Hindlimb muscle (tissue), 1 donor: ENCODE measurements at places on chromosomes 3 and 15. TPM values are rescaled to one million over a fixed set of nuclear protein-coding genes. Genes with fewer than 3 reads are reported as not detected.

DNA sequence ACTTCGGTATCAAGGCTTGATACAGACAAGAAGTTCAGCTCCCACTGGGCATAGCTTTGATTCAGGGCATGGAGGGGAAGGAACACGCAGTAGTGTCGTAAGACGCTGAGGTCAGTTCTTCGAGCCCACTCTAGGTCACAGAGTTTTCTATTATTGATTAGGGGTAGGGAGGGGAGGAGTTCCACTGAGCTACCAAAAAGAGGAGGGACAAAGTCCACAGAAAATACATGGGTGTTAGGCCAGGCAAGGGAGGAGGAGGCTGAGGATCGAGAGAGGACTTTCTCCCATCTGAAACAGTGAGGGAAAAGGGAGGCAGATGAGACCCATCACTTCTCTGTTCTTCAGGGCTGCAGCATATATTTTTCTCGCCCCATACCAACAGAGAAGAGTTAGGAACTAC lies 75.1 kb upstream of the GUCA1C start:
- no peak for DNase-seq

DNA sequence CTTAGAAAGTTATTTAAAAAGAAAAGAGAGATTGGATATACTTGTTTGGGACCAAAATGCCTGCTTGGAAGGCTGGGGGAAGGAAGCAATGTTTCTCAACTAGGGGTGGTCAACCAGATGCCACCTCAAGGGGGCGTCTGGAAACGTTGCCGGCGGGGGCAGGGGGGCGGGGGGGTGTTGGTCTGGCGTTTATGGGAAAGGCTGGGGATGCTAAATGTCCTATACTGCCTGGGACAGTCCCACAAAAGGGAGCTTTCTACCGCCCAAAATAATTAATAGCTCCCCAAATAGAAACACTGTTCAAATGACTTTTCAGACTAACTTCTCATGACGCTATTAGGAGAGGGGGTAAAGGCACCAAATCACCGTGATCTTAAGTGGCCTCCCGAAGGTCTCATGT lies 2.2 kb downstream of the POLG start:
- DNase-seq: no peak

DNA sequence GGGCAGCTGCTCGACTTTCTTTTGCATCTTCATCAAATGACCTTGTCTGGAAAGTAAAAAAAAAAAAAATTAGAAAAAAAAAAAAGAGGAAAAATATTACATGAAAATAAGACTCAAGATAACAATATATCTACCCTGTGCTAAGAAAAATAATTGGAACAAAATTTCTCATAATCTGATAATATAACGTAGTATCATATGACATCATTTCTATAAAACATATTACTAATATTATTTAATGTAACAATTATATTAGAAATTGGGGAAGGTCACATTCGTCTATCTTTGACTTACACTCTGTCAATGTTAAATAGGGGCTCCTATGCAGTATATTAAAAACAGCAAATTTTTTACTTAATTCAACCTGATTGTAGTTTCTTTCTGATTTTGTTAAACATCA lies 44.1 kb downstream of the INO80 start:
- DNase-seq: no peak

DNA sequence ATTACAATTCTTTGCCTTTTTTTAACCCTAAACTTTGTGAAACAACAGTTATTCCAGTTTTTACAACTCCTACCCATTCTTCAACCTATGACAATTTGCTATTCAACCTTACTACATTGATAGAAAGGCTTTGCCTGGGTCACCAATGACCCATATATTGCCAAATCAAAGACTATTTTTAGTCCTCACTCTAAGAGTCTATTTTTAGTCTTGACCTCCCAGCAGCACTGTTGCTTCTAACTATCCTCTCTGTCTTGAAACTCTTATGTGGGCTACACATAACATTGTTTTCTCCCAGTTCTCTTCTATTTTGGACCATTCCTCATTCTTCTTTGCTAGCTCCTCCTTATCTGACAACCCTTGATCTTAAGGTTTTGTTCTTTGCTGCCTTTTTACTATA lies 71.4 kb downstream of the C3orf80 start:
- no peak for DNase-seq

INKA1 gene
- polyA plus RNA-seq: 7.4 TPM

DNA sequence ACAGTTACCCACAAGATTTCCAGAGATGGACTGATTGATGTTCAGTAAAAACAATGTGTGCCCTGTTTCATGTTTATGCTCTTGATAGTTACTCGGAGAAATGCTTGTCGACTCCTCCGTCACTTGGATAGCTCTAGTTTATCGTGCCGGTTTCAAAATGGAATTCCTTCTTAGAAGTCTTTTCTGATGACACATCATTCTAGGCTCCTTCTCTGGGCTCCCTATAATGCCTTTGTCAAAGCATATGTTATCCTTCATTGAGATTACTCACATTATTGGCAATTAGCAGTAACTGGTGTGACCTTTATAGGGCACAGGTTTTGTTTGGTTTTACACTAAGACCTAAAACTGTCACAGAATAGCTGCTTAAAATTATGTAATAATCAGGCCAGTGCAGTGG lies 201.8 kb downstream of the CNTN6 start:
- DNase-seq: no peak

DNA sequence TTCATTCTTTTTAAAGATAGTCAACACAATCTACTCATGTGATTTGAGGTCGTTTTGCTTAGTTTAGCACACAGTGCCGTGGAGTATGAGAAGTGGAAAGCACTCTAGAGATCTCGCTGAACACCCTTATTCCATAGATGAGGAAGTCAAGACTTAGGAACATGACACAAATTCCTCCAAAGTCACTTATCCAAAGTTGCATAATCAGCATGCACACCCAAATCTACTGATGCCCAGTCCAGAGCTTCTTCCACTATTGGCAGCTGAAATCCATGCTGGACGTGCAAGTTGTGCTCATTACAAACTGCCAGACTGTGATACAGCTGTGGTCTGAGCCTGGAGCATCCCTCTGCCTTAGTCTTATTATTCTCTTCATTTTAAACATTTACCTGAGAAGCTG lies 83.5 kb upstream of the ZNF280D start:
- DNase-seq: no peak

FRMD4B gene
- polyA plus RNA-seq: 16.1 TPM

SLC12A8 gene
- 0.45 TPM for polyA plus RNA-seq

GRCh38 chr15:85318048-85318731 lies 62.2 kb upstream of the AKAP13 start:
- DNase-seq: no peak

GRCh38 chr3:38742550-38742949 lies 73.5 kb downstream of the SCN10A start:
- no peak for DNase-seq

GRCh38 chr15:99076555-99077308 lies 28.1 kb upstream of the SYNM start:
- peak; percentile 73 for DNase-seq

GRCh38 chr15:96332637-96333121 lies 2.2 kb downstream of the NR2F2 start:
- DNase-seq: no peak

- no peak for DNase-seq
Observed at GRCh38 chr3:171696805-171697204, 113.5 kb downstream of the PLD1 start.

- no peak for DNase-seq
Observed at GRCh38 chr15:41978534-41978933, 6.2 kb upstream of the EHD4 start.

PEX11A gene
- 6.2 TPM for polyA plus RNA-seq

DNA sequence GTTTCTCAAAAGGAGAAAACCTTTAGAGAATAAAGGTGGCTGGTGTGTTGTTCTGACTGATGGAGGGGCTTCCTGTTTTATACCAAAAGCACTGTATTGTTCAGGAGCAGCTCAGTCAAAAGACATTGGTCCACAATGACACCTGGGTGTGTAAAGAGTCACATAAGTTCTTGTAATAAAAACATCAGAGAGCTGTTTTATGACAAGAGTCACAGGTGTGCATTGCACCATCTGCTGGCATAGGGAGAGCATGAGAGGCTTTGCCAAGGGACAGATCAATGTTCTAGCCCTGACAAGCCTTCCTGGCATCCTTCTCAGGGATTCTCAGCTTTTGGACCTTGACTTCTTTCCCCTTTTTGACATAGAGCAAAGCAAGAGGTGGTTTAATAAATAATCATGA lies 20.4 kb downstream of the ARPP21 start:
- DNase-seq: no peak

DNA sequence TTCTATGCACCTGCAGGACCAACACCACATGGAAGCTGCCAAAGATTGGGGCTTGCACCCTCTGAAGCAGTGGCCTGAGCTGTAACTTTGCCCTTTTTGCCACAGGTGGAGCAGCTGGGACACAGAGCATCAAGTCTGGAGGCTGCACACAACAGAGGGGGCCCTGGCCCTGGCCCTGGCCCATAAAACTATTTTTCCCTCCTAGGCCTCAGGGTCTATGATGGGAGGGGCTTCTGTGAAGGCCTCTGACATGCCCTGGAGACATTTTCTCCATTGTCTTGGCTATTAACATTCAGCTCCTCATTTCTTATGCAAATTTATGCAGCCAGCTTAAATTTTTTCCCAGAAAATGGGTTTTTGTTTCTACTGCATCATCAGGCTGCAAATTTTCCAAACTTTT lies 335.5 kb downstream of the ARPP21 start:
- no peak for DNase-seq

DNA sequence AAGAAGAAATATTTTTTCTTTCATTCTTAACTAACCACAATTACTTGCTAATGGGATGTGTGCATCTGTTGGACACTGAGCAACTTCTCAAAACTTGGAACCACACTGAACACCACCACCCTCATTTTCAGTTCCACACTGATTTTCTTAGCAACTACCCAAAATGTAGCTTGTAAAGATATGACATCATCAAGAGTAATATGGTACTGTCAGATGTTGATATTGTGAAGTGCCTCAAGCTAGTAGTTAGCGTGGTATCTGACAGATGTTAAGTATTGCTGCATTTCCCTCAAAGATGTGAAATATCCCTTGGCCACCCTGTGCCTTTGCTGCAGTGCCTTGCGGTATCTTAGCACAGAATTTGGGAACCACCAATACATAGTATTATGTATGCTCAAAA lies 9.3 kb downstream of the RFTN1 start:
- DNase-seq: no peak

- DNase-seq: no peak
Observed at GRCh38 chr3:157872902-157873301, 233.3 kb downstream of the SHOX2 start.

DNA sequence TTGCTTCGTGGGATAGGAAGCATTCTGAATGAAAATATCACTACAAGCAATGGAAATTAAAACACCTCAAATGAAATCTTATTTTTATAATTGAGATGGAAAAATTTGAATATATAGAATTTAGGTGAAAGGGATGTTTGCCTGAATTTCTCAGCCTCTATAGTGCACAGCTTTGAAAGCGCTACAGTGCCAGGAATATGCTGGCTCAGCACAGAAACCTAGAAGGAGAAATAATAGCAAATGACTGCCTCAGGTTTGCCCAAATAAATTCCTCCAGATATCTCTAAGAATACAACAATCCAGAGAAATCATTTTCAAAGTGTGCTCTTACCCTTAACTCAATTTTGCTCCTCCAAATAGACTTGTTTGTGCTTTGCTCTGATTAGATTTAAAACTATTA lies 141.1 kb upstream of the ZNF385D start:
- DNase-seq: no peak

RTP1 gene
- not detected for polyA plus RNA-seq

DNA sequence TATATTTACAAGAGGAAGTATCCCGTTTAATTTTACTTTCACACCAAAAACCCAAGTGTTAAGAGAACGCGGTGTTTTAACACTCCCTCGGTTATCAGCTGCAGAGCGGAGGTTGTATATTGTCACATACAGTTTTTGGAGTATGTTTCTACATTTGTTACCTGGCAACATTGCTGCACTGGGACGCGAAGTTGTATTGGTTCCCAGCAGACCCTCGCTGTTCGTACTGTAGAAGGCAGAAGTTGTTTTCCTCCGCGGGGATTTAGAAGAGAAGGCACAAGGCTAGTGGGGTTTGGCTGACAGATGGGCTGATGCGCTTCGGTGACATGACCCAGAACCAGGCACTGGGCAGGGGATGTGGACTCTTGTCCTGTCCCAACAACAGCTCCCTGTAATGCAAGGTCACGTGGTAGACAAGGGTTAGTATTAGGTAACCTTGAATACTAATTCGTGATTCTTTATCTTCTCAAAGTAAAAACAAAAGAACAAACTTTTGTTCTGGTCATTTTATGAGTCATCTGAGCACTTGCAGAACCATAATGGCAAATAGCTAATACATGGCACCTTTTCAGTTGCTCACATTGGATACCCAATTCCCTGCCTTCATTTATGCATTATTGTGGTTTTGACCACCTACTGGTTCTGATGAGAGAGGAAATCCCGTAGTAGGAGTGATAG lies 230.4 kb upstream of the BHLHE40 start:
- no peak for DNase-seq

- DNase-seq: no peak
Observed at GRCh38 chr3:172953571-172953970, 187.5 kb downstream of the SPATA16 start.

DNA sequence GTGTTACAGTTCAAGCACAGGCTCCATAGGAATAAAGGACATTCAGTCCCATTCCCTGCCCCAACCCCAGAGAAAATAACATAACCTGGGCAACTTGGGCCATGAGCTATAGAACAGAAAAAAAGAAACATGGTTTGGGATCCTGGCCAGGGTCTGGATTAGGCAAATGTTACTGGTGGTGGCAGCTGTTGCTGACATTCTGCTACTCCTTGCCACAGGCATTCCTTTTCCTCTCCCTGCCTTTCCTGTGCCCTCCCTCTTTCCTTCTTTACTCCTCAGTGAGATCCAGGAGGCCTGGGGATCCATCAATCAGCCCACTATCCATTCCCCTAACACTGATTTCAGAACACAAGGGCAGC lies 129.1 kb downstream of the NTRK3 start:
- peak; percentile 19 for DNase-seq

- DNase-seq: no peak
Observed at GRCh38 chr3:14274999-14275961, 96.7 kb downstream of the LSM3 start.

GRCh38 chr3:103906304-103906703 lies 1460.4 kb upstream of the ALCAM start:
- no peak for DNase-seq

GRCh38 chr15:69154078-69154477 lies 6.4 kb upstream of the GLCE start:
- no peak for DNase-seq

GRCh38 chr3:140243575-140243974 lies 308.6 kb downstream of the CLSTN2 start:
- no peak for DNase-seq

GP5 gene
- polyA plus RNA-seq: 0.18 TPM

GRCh38 chr3:150407808-150408220 lies 284 bp upstream of the TSC22D2 start:
- DNase-seq: no peak
